ENCODE measurements at places on chromosomes 1 and 21.

DNA sequence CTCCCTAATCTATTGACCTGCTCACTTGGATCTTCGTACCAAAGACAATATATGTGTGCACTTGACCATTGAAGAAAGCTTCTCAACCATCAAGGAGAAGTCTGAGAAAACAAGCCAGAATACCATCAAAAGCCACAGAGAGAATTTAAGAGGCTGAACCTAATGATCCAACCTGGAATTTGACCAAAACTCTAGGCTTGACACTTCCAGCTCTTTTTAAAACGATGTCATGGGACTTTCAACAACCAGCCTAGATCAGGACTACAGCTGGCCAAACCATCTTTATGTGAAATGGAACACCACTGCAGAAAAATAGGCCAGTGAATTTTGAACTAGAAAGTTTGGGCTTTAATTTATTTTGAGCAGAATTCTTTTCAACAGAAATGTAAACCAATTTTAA lies 444.4 kb downstream of the LTN1 start:
- DNase-seq, result no peak

- no peak for DNase-seq
Measured at GRCh38 chr1:185442050-185442449, 125.0 kb upstream of the IVNS1ABP start.

GRCh38 chr1:59144959-59145358 lies 151.9 kb upstream of the FGGY start:
- no peak for DNase-seq

- DNase-seq, result no peak
Measured at GRCh38 chr1:77065693-77066342, 153.4 kb downstream of the PIGK start.

DNA sequence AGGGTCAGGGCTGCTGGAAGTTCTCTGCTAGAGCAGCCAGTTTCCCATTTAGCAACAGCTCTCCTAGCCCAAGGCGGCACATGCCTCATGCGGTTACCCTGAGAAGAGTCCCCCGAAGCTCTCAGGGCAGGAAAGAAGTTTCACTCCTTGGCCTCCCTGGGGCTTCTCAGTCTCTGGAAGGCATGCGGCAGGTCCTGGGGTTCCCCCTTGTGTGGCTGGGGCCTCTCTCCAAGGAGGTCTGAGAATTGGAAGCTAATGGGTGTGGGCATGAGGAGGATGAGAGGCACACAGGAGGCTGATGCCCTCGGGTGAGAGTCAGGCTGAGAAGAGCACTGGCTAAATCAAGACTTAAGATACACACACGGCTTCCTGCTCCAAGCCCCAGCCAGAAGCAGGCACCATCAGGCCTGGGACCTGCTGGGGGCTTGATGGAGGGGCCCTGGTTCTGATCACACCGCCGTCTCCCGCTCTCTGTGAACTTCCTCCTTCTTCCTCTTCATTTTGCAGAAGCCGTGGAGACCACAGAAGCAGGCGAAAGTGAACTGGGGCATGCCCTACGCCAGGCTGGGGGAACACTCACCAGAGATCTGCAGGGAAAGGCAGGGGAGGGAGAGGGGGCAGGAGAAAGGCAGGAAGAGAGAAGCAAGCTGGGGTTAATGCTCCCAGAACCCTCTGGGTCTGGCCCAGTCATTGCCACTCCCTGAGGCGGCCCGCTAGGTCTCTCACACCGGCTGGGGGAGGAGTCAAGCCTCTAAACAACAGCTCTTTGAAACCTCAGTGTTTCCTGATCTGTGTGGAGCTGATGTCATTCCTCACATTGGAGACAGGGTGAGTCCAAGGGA lies 15.1 kb downstream of the BLACAT1 start:
- peak; percentile 59 for DNase-seq

DNA sequence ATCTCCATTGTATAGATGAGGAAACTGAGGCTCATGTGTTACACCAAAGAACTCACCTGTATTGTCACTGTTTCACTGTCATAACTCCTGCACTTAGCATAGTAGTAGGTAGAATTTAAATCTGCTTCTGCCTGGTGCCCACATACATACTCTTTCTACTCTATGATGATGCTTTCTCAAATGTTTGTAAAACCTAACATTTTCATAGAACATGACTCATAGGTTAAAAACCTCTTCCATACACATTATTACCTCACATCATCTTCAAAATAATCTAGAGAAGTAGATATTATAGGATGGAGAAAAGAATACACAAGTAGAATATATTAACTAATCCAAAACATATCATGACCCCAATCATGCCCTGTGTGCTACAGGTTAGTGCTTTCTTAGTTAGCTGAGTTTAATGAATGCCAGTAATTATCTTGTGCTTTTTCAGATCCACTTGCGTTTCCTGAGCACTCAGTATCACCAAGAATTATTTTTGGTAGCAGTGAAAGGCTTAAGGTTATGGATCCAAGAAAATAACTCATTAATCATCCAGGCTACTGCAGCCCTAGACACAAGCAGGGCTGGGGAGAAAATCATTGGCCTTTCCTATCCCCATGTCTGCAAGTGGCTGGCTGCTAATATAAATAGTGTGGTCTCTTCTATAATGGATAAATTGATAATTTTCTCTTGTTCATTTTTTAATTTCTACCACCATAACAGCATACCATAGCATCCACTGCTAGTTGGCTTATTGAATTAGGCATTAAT lies 156.9 kb downstream of the LRRC40 start:
- no peak for DNase-seq

GRCh38 chr1:40894455-40894854 lies 32.3 kb upstream of the CITED4 start:
- no peak for DNase-seq

DNA sequence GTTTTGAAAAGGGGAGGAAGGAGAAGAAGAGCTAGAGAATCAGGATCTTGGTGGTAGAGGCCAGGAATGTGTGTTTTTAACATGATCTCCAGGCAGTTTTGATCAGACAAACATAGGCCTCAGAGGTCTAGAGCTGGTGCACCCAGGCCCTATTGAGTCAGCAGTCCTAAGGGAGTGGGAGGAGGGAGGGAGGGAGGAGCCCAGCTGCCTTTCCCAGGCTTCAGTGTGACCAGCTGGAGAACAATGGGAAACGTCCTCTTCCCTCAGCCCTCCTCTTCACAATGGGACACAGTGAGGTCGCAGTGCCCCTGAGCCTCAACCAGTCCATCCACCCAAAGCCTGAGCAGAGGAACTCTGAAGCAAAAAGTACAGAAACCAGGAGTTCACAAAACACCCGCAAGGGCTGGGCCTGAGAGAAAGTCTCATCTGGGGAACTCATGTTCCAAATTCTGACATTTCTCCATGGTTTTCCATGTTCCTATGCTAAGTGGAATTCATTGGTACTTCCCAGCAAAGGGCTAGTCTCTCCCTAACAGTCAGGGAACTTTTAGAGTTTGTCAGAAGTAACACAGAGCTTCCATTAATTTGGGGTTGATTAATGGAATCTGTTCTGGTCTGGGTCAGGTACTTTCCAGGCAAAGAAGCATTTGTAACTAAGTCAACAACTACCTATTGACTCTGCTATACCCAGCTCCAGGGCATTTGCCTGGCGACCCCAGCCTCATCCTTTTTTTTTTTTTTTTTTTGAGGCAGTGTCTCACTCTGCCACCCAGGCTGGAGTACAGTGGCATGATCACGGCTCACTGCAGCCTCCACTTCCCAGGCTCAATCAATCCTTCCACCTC lies 37.5 kb downstream of the ELAPOR1 start:
- DNase-seq, result no peak

- DNase-seq, result peak; percentile 17
Measured at GRCh38 chr1:29123053-29123886, 433 bp downstream of the TMEM200B start.

GRCh38 chr1:224524679-224525078 lies 90.1 kb upstream of the WDR26 start:
- no peak for DNase-seq

DNA sequence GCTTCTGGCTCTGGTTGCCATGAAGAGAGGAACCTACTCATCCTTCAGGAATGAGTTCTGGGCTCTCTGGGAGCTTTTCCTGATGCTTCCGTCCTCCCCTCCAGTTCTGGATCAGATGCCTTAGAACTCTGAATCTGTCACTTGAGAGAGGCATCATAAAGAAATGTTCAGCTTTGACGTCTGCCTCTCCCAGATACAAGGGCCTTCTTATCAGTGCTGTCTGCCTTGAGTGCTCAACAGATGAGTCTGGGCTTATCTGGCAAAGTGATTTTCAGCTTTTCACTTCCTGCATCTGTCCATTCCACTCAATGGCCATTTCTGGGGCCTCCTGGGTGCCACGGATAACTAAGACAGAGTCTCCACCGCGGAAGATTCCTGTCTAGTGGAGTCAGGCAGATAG lies 12.3 kb upstream of the OTUD3 start:
- no peak for DNase-seq

- DNase-seq, result no peak
Measured at GRCh38 chr1:43405219-43405875, 15.6 kb downstream of the SZT2 start.

DNA sequence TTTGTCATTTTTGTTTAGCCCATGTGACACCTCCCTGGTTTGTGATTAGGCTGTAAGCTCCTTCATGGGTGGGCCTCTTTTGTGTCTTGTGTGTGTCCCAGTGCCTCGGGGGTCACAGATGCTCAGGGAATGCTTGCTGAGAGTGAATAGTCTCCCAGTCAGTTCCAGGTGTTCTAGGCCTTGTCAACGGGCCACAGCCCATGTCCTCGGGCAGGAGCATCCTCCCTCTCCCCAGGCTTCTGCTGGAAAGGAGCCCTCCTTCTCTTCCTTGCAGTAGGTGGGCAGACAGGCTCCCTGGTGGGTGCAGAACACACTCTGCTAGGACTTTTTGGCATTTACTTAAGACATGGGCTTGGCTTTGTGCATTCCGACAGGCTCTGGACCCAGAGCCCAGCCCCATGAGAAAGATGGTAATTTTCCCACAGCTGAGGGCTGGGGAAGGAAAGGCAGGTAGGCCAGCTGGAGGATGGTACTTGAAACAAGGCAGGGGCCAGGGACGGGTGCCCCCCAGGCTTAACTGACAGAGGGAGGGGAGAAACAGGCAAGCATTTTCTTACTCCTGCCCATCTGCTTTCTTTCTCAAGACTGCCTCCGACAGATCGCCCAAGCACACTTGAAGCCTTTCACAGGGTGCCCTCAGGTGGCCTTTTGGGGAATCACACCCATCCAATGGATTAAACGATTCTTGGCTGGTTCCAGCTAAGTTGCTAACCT lies 7.1 kb upstream of the CPLANE2 start:
- peak; percentile 63 for DNase-seq

DNA sequence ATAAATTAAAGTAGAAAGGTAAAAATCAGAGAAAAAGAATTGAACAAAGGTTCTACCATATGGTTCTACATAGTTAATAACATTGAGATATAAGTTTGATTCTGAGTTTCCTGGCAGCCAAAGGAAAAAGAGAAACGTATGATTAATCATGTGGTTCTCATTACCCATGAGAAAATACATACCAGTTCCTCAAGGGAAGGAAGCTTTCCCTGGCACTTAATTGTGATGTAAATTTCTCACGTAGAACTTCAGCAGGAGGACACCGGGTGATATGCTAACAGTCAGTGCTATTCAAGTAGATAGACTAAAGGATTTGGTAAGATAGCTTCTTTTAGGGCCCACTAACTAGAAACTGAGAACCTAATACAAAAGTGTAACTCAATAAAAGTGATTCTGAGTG lies 218.5 kb downstream of the NFIA start:
- no peak for DNase-seq

DNA sequence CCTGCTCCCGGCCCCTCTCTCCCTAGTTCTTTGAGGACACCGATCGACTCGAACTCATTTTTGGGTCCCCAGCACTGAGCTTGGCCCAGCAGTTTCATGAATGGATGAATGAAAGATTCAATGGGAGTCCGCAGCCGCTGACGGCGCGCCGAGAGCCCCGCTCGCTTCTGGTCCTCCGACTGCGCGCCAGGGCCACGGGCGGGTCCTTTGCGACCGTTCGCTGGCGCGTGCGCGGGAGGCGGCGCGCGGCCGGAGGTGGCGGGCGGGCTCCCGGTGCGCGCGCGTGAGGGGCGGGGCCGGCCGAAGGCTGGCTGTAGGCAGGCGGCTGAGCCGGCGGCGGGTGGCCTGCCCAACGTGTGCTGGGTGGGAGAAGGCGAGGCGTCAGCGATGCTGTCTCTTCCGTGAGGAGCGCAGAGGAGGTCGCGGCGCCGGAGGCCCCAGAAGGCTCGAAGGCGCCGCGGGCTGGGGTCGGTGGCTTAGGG lies at the start of gene MAST2:
TSS of gene MAST2 (plus strand) at position 314 of the 482 bp plus-strand sequence. CDS start 284 bp downstream, outside the sequence.
- peak; percentile 71 for DNase-seq

- DNase-seq, result no peak
Measured at GRCh38 chr1:209073879-209074278, 509.6 kb upstream of the CAMK1G start.

- DNase-seq, result no peak
Measured at GRCh38 chr1:162218975-162219374, 149.5 kb downstream of the NOS1AP start.

DNA sequence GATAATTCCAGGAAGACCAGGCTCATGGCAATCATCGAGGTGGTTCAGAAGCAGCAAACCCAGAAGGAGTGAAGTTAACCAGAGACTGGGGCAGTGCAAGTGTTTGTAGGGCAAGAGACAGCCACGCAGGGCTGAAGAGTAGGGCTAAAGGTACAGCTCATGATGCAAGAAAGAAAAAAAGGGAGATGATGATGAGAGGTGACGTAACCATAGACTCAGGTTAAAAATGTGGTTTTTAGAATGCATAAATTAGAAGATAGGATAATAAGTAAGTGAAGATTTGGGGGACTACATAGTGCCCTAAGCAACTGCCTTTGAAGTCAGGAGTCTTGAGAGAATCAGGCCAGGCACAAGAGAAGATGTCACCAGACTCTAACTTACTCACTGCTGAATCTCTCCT lies 333 bp downstream of the LCE7A start:
- no peak for DNase-seq

- no peak for DNase-seq
Measured at GRCh38 chr1:48526008-48526710, 54.2 kb upstream of the SPATA6 start.

GRCh38 chr1:233282582-233282886 lies 13.0 kb downstream of the PCNX2 start:
- DNase-seq, result no peak

GRCh38 chr21:17726047-17726829 lies 92.9 kb downstream of the C21orf91 start:
- no peak for DNase-seq

GRCh38 chr1:42904434-42904833 lies 54.2 kb downstream of the SLC2A1 start:
- DNase-seq, result no peak

DNA sequence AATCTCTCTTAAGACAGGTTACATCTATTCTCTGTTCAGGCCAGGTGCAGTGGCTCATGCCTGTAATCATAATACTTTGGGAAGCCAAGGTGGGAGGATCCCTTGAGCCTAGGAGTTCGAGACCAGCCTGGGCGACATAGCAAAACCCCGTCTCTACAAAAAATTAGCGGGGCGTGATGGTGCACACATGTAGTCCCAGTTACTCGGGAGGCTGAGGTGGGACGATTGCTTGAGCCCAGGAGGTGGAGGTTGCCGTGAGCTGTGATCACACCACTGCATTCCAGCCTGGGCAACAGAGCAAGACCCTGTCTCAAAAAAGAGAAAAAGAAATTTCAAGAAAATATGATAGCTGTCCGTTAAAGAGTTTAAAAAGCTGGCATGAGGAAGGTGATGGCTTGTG lies 43.0 kb downstream of the UBE4B start:
- DNase-seq, result no peak

Measured in CD8-positive, alpha-beta memory T cell (primary cell).